ENCODE measurements at places on chromosomes 12 and 14.

DNA sequence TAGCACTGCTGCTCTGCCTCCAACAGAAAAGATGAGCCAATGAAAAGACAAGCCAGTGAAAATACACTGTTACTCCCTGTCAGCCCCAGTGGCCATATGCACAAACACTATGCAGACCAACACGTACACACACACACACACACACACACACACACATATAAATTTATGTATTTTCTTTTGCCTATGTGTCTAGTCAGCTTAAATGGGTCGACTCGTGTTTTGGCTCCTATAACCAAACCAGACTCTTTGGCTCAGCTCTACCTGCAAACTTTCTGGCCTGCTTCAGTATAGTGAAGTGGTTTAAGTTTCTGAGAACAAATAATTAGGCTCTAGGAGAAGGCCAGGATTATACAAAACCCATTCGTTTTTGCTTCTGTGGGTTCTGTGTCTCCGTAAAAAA lies 30.3 kb upstream of the PMCH start:
- no peak for DNase-seq

DNA sequence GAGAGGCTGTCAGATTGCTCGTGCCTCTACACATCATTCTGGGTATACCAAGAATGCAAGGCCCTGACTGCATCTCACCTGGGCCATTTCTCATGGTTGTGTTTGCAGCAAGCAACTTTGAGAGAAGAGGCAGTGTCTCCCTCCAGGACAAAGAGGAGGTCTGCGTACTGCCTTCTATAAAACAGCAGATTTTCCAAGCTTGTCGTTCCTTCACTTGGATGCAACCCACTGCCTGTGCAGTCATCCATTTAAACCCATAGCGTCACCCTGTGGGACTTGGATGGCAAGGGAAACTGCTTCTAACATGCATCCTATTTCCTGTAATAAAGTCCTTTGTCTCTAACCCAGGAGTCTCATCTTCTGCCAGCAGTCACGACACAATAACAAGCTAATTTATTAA lies 1.3 kb downstream of the POMT2 start:
- no peak for DNase-seq

DNA sequence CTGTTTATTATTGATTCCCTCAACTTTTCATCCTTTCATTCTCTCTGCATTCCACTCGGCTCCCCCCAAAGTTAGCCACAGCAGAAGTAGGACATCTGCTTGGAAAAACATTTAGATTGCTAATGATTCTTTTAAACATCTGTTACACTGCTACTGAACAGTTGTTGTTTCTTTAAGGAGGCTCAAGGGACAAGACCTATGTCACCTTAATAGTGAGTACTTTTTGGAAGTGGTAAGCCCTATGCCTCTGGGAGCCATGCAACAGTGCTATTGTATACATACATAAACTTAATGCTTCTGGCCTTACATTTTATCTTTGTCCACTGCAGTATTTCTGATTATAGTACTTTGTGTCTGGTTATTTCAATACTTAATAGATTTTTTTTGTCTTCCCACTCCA lies 628.2 kb upstream of the FOXG1 start:
- DNase-seq: no peak

DNA sequence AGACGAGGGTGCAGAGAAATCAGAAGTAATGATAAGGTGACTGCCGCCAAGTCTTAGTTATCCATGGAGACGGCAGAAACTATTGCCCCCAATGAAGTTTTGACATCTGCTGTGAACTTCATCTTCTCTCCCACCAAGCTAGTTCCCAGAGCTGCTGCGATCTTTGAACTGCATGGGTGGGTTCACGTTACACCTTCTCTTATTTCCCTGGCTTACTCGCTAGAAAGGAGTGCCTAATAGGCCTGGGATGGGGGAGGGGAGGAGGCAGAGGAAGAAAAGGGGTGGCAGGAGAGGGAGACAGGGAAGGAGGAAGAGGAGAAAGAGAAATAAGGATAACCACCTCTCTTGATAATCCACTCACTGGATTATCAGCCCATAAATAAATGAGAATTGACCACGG lies 157.1 kb downstream of the NTF3 start:
- DNase-seq: no peak

GRCh38 chr12:51082561-51083125 lies 753 bp downstream of the CSRNP2 start:
- no peak for DNase-seq

DNA sequence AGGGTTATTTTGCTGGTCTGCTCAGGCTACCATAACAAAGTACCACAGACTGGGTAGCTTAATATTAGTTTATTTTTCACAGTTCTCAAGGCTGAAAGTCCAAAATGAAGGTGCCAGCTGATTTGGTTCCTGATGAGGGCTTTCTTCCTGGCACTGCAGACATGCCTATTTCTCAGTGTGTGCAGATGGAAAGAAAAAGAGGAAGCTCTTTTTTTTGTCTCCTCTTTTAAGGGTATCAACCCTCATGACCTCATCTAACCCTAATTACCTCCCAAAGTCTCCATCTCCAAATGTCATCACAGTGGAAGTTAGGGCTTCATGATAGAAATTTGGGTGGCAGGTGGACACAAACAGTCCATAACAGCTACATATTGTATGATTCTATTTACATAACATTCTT lies 25.0 kb upstream of the POLR3B start:
- no peak for DNase-seq

DNA sequence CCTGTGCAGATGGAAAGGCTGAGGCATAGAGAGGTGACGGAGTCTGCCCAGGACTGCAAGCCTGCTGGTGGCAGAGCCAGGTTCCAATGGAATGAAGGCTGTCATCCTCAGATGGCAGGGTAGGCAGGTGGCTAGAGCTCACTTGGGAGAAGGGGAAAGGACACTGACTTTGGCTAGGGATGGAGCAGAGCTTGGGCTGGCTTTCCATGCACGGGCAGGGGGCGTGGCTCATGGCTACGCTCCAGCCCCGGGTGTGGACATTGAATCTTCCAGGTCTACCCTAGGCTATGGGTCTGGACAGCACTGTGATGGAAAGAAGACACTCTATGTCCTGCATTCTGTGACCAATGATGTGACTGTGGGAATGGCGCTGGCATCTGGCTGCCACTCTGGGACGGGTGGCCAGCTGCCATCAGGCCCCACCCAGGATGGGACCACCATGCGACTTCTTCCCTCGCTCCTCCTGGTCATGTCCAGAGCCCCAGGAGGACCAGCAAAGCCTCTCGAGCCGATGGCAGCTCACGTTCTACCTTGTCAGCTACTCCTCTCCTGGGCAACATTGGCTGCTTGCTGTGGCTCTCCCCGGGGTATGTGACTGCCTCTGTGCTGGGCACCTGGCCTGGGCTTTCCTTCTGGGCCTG lies 398.7 kb downstream of the TMEM121 start:
- DNase-seq: no peak

GRCh38 chr14:23153851-23154796 lies 29.3 kb downstream of the SLC7A8 start:
- DNase-seq: no peak

DNA sequence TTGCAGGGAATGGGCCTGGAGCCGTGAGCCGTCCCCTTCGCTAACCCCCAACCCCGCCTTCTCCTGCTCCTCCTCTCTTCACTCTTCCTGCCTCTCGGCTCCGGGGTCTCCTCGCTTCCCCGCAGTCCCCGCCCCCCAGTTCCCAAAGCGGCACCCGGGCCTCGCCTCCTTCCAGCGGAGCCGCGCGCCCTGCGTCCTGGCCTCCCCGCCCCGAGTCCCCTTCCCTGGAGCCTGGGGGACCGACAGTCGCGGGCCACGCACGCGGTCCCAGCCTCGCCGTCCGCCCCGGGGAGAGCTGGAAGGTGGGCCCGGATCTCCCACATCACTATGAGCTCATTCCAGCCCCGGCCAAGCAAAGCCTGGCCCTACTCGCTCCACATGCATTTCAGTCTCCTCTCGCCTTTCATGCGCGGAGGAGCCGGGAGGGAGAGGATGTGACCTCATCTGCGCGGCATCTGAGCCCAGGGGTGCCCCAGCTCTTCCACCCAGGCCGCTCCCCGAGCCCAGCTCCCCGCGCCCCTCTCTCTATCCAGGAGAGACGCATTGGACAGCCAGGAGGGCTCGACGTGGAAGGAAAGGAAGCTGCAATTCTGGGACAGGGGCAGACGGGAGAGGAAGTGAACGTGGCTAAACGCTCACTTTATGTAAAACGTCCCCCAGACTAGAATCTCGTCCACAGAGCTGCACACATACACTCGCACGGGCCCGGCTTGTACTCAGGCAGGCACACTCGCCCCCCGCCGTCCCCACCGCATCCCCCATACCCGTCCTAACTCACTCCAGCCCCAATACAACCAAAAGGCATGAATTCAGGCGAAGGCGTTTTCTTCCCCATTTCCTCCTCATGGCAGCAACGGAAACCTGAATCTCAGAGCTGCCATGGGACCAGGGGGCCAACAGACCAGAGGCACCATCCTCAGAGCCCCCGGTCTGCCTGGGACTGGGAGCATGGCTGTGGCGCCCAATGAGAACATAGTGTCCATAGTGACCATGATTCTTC lies 108.7 kb upstream of the CCND2 start:
- DNase-seq: peak; percentile 39

DNA sequence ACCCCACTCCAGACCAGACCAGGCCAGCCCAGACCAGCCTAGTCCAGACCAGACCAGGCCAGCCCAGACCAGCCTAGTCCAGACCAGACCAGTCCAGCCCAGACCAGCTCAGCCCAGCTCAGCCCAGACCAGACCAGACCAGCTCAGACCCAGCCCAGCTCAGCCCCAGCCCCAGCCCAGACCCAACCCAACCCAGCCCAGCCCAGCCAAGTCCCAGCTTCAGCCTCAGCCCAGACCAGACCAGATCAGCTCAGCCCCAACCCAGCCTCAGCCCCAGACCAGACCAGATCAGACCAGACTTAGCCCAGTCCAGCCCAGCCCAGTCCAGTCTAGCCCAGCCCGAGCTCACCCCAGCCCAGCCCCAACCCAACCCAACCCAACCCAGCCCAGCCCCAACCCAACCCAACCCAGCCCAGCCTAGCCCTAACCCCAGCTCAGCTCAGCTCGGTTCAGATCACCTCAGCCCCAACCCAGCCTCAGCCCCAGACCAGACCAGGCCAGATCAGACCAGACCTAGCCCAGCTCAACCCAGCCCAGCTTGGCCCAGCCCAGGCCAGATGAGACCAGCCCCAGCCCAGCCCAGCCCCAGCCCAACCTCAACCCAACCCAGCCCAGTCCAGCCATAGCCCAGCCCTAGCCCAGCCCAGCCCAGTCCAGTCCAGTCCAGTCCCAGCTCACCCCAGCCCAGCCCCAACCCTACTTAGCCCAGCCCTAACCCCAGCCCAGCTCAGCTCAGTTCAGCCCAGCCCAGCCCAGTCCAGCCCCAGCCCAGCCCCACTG lies 204.7 kb downstream of the BCL11B start:
- DNase-seq: no peak

Measured in activated T-cell treated with anti-CD3 and anti-CD28 coated beads for 1 hour (primary cell).